ENCODE measurements at places on chromosomes 5 and 9.
A peak's percentile ranks its signal among the peaks of the same experiment; 100 is the strongest.

GRCh38 chr5:127550652-127551409, 33.4 kb downstream of the PRRC1 start:
- peak; percentile 9 for DNase-seq

- no peak for DNase-seq
These were observed 169.7 kb downstream of the YTHDC2 start for GRCh38 chr5:113683211-113683610.

- no peak for DNase-seq
These were observed 91.9 kb upstream of the CEP78 start for GRCh38 chr9:78144008-78144381.

- DNase-seq: no peak
These were observed 5.9 kb downstream of the IGFBPL1 start for GRCh38 chr9:38418366-38418765.

- peak; percentile 8 for DNase-seq
These were observed 64.7 kb downstream of the FRMD3 start for GRCh38 chr9:83473488-83473971.

- DNase-seq: no peak
These were observed 45.6 kb upstream of the IL17B start for GRCh38 chr5:149424371-149425315.

DNA sequence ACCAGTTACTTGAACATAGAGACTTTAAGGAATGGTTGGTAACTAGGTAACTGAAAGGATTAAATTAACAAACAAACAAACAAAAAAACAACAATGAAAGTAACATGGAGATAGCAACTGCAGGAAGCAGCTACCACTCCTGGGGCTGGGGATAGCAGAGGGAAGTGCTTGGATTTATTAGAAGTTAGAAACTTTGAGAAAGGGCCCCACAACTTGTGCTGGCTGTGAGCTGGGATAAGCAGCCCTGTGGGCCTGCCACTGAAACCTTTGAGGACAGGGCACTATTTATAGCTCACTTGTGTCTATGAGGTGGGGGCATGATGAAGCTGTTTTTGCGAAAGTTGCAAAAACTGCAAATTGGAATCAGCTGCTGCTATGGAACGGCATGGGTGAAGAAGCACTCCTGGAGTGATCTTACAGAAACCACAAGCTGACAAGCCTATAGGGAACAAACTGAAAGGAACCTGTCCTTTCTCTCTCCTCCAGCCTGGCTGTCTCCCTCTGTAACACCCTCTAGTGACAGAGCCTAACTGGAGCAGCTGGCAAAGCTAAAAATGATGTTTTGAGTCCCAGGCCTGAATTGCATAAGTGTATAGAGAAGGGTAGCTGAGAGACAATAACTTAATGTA, 91.4 kb upstream of the RANBP6 start:
- DNase-seq: peak; percentile 79

- DNase-seq: no peak
These were observed 40.8 kb upstream of the DAB2IP start for GRCh38 chr9:121610638-121610953.

GRCh38 chr9:137556069-137556838, 4.6 kb downstream of the MRPL41 start:
- no peak for DNase-seq

GRCh38 chr5:133164759-133165158, 112.9 kb downstream of the HSPA4 start:
- DNase-seq: no peak

- DNase-seq: no peak
These were observed 612 bp upstream of the ATG10 start for GRCh38 chr5:81971111-81971711.
